ENCODE measurements at places on chromosomes 6 and 20.

DNA sequence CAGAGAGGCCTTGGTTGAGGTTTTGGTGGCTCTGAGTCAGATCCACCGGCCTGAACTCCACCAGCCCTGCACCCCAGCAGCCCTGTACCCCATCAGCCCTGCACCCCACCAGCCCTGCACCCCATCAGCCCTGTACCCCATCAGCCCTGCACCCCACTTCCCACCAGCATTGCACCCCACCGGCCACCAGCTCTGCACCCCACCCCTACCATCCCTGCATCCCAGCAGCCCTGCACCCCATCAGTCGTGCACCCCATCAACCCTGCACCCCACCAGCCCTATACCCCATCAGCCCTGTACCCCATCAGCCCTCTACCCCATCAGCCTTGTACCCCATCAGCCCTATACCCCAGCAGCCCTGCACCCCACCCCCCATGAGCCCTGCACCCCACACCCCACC lies 14.3 kb upstream of the CHRNA4 start:
- no peak for DNase-seq

GRCh38 chr20:46014517-46015396 lies 6.0 kb downstream of the MMP9 start:
- DNase-seq = no peak

DNA sequence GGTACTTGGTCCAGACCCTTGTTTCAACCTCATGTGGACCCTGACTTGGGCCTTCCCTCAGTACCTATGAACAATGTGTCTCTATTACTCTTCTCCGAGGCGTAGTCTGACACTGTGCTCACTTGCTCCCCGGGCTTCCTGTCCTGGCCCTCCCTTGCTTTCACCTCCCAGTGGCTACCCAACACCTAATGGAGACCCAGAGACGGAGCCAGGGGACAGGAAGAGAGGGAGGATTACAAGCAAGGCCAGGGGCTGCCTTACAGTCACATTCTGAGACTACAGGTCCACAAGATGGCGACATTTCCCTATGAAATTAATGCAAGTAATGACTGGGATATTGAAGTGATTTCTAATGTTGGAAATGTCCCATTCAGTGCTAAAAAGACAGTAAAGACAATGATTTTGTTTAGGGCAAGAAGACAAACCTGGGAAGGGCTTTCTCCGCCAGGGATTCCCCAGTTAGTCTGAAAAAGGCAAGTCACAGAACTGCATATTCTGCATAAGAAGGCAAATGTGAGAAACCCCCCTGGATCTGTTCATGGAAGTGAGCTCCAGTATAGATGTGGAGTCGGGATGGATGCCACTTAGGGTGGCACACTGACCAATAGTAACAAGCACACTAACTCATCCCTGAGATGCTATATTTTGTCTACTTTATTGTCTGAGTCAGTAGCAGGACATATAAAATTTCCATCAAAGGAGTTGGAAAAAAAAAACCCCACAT lies 44.0 kb upstream of the ZBTB24 start:
- DNase-seq = peak; percentile 24

DNA sequence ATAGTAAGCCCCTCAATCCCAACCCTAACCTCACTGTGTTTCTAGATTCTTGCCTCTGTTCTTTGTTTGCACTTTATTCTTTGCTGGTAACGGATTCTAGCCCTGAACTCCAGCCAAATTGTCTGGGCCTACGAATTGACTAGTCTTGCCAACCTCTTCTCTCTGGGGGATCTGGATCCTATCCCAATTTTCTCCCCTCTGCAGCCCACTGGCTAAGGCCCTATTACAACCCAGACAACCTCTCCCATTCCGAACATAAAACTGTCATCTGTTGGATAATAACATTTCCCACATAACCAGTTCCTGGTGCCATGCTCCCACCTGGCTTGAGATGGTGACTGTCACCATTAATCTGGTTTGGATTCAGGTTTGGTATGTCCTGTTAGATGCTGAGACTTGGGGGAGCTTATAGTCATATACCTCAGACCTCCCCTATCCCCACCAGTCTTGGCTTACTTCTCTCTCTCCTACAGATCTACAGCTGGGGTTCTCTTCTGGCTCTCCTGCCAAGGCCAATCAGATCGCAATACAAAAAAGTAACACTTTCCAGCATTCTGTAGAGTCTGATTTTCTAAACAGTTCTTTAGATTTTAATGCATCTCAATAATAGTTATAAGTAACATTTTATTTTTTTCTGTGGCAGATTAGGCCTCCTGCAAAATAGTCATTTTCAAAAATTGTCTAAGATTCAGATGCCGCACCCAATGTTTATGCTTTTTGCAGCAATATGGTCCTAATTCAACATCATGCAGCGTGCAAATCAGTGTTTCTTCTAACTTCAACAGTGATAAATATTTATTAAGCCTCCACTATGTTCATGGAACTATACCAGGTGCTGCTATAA lies 29.8 kb upstream of the AHI1 start:
- no peak for DNase-seq

- no peak for DNase-seq
Measured at GRCh38 chr20:46999801-47000465, 105.3 kb downstream of the EYA2 start.

- DNase-seq = no peak
Measured at GRCh38 chr6:112947507-112947906, 600.4 kb downstream of the RFPL4B start.

- peak; percentile 35 for DNase-seq
Measured at GRCh38 chr6:156687789-156688619, 89.2 kb upstream of the ARID1B start.

- no peak for DNase-seq
Measured at GRCh38 chr6:3471711-3472110, 14.9 kb upstream of the SLC22A23 start.

- no peak for DNase-seq
Measured at GRCh38 chr20:10172998-10173655, 45.5 kb upstream of the SNAP25 start.

GRCh38 chr6:55902796-55903195 lies 27.4 kb upstream of the BMP5 start:
- no peak for DNase-seq

DNA sequence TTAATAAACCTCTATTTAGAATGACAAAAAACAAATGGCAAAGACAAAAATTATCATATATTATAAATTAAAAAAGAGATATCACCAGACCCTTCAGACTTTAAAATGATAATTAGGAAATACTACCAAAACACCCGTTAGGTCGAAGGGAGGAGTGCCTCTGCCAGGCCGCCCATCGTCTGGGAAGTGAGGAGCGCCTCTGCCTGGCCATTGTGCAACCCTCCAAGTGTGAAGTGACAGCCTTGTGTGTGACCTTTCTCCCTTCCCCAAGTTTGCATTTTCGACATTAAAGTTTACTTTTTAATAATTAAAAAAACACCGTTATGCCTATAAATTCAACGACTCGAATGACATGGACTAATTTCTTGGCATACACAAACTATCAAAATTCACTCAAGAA lies 64.5 kb upstream of the TASP1 start:
- DNase-seq = no peak

GRCh38 chr6:100134297-100134696 lies 140.3 kb upstream of the MCHR2 start:
- DNase-seq = no peak

- DNase-seq = peak; percentile 74
Measured at GRCh38 chr20:38804682-38805501, 605 bp upstream of the PPP1R16B start.

DNA sequence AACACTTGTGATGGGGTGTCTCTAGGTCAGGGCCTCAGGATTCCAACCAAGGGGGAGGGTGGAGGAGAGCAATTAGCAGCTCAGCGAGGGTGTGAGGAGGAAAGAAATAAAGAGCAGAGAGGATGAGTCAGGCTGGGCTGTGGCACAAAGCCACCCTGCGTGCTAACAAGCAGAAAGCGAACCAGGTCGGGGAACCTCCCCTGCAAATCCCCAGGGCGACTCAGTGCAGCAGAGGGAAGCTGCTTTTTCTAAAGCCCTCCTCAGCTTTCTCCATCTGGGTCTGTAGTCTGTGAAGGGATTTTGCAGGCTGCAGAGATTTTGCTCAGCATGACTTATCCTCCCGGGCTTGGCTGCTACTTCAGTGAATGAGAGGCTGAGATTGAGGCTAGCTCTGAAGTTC lies 6.6 kb upstream of the SPO11 start:
- DNase-seq = no peak

DNA sequence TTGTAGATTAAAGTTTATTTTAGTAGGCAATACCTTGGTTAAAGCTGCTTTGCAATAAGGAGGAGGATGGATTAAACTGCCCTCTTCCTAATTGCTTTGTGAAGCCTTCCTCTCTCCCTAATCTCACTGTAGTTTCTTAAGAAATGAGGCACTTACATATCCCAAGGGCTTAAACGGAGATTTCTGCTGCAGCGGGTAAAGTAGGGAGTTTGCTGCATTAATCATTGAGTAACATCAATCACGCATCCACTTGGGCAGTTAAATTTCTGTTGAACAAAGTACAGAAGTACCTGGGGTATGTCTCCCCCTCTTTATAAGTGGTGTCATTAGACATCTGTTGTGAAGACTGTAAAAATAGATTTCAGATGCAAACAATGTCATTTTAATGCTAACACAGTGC lies 29.5 kb upstream of the ARID1B start:
- no peak for DNase-seq

DNA sequence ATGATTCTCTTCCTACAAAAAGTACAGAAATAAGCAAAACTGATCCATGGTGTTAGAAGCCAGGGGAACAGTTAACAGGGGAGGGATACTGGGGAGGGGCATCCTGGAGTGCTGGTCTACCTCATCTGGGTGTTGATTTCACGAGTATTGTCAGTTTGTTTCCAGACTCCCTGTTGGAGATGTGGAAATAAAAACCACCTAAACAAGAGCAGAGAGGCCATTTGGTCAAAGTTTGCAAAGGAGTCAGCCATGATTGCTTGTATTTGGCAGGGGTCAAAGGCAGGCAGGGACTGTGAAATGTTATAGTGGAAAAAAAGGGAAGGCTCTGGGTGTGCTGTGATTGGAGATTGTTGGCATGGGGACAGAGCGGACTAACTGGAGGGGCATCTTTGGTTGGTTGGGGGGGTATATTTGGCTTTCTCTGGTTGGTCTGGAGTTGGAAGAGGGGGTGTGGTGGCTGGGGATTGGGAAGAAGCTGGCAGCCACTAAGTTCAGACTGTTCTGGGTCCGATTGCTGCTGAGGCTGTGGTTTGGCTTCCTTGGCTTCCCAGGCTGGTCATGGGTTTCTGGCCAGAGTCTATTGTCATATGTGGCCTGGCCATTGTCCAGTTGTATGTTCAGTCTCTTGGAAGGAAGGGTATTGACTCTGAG lies 14.9 kb upstream of the PANK2 start:
- DNase-seq = no peak

DNA sequence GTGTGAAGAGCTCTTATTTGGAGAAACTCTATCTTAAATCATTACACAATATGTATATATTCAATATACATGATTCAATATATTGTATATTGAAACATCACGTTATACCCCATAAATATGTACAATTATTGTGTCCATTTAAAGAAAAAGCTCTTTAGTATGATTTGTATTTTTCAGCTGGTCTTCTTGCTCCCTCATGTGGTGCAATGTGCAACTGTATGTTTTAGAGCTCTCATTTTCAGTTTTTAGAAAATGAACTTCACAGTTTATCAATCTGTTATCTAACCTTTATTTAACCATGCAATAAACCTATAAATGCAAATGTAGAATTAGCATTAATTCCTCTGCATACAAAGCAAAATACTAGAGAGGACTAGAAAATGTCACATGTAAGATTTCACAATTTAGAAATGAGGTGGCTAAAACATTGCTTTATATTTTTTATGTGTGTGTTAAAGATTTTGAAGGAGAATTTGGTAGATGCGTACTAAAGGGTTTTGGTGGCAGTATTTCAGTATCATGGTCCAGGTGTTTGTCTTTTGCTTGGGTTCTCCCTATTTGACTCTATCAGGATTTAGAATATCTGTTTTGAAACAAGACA lies 167.1 kb downstream of the PHF3 start:
- DNase-seq = peak; percentile 23
